LHCN-M2 (cell line): ENCODE measurements at places on chromosomes 11 and 22. TPM values are rescaled to one million over a fixed set of nuclear protein-coding genes. Genes with fewer than 3 reads are reported as not detected.

DNA sequence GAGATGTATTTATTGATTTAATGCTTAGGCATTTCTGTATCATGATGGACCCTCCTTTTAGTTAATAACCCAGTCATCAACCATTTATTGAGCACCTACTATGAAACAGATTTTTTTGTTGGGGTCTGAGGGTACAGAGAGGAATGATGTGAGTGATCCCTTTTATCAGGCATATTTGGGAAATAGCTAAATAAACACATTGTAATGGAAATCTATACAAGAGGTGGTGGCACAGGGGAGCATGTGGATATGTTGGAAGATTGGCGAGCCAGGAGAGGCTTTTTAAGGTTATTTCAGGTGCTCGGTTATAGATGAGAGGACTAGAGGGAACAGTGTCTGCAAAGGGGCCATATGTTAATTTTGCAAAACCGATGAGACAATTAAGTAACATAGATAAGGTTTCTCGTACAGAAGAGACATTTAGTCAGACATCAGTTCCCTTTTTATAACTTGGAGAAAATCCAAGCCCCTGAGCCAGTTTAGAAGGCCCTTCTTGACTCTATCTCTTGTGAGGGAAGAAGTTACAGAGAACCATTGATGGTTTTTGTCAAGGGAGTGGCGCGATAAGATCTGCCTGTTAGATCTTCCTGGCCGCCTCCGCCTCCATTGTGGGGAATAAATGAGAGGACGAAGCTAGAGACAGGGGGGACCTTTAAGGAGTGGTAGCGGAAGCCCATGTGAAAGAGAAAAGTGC is 2.0 kb downstream of the ATXN10 start:
- DNase-seq: no peak

DNA sequence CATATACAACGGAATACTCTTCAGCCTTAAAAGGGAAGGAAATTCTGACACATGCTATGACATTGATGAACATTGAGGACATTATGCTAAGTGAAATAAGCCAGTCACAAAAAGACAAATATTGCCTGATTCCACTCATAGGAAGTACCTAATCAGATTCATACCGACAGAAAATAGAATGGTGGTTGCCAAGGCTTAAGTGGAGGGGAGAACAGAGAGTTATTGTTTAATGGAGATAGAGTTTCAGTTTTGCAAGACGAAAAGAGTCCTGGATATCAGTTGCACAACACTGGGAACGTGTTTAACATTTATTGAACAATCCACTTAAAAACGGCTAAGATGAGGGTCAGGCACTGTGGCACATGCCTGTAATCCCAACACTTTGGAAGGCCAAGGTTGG is 45.6 kb upstream of the HIPK3 start:
- no peak for DNase-seq

NLRP10 gene
- total RNA-seq: 2.7 and 10.7 TPM in 2 replicates

DNA sequence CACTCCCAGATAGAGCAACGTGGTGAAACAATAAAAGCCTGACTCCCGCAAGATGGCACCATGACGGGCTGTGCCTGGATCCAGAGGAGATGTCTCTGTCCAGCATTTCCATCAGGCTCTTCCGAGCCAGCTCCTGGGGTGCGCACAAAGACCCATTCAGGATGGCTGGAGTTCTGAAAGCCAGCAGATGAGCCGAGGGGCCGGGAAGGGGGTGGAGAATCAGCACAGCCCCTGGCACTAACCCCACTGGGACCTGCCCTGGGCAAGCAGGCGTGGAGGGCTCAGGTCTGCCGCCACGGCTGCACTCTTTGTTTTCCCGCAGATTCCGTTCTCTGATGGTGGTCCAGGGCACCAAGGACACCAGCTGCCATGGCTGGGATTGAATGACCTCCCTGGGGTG is 97.2 kb upstream of the BLID start:
- no peak for DNase-seq

SCGB1A1 gene
- not detected in 2 replicates for total RNA-seq

RAB36 gene
- total RNA-seq: under 0.01 and 0.11 TPM in 2 replicates

KBTBD4 gene
- 25.3 and 30.4 TPM in 2 replicates for total RNA-seq

DNA sequence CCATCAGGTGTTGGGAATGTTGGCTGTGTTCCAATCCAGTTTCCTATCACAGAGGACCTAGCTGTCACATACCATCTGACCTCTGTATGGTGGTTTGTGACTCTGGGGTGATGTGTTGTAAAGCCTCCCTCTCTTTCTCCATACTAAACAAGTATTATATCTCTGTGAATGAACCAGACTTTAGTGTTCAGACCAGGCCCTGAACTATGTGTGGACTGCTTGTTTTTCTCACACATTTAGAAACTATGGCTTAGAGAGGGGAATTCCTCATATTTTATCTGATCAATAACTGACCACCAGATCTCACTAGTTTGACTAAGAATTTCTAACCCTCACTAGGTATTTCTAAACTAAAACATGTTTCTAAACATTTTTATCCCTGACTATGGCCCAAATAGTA is 17.5 kb downstream of the NCR3LG1 start:
- DNase-seq: no peak

DNA sequence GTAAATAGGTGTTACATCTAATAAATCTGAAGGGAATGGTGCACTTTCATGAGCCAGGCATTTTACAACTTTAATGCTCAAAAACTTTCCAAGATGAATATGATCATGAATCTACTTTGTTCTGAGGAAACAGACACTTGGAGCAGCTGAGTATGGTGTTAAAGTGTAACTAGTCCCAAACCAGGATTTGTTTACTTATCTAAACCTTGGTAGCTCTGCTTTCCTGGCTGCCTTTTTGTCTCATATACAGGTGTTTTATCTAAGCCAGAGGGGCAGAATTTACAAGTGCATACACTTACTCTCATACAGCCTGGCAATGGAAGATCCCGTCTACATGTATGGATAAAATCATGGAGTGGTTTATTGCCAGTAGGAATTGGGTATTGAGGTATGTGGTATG is 171.5 kb downstream of the FAT3 start:
- DNase-seq: no peak

GRCh38 chr22:46115755-46116490 is 34.4 kb upstream of the PPARA start:
- DNase-seq: no peak

C2CD3 gene
- 20.2 and 22.8 TPM in 2 replicates for total RNA-seq

COA4 gene
- 119 and 131 TPM in 2 replicates for total RNA-seq

- DNase-seq: no peak
These were observed at the start of gene SCUBE1 for GRCh38 chr22:43343262-43343669. Gene SCUBE1, minus strand, starts transcription at chr22:43343372. Its CDS starts 111 bp downstream, at chr22:43343261.

GRCh38 chr11:102946237-102946636 is 9.3 kb downstream of the MMP13 start:
- no peak for DNase-seq

PGGHG gene
- 5.2 and 7.6 TPM in 2 replicates for total RNA-seq

CYTH4 gene
- total RNA-seq: not detected in 2 replicates

DNA sequence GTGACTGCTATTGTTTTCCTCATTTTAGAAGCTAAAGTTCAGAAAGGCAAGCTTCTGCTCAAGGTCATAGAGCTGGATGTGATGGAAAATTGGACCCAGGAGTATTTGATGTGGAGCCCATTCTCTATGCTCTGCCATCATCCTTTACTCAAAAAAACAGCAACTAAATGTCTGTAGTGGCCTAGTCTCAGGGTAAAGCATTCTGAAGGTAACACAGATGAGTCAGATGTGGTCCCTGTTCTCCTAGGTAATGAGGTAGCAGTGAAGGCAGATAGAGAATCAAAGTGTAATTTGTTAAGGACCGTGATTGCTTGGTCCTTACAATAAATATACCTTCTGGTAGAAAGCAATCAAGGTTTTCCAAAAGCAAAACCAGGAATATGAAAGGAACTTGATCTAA is 84.4 kb upstream of the SPON1 start:
- DNase-seq: no peak

DNA sequence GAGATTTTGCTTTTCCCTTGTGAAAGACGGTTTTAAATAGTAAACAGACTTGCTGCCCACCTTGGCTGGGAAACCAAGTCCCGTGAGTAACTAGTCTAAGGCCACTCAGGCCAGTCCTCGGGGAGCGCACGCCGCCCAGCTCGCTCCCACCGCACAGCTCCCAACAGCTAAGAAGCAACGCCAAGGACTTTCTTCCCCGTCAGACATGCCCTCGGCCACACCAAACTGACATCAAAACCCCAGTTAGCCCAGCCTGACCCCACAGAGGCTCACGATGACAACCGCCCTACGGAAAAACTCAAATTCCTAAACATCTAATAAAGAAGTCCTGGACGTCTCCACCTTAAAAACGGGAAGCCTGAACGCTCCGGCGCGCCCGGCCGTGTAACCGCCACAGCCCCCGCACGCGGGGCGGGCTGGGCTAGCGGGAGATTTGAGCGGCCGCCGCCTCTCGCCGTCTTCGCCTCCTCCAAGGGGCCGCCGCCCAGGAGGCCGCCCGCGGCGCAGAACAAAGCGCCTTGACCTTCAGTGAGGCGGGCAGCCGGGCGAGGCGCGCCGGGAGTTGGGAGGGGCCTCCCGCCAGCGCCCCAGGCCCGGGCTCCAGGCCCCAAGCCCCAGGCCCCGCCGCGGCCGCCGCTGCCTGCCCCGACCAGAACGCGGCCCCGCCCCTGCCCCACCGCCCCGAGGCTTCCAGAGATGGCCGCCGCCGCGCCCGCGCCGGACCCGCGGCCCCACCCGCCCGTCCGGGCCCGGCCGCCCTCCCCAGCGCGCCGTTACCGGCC is 486 bp downstream of the NAP1L4 start:
- DNase-seq: peak; percentile 27

ELF5 gene
- 0.06 TPM in 1 of 2 replicates, not detected in the other for total RNA-seq

SLC35E4 gene
- total RNA-seq: 40.2 and 42.6 TPM in 2 replicates

DNA sequence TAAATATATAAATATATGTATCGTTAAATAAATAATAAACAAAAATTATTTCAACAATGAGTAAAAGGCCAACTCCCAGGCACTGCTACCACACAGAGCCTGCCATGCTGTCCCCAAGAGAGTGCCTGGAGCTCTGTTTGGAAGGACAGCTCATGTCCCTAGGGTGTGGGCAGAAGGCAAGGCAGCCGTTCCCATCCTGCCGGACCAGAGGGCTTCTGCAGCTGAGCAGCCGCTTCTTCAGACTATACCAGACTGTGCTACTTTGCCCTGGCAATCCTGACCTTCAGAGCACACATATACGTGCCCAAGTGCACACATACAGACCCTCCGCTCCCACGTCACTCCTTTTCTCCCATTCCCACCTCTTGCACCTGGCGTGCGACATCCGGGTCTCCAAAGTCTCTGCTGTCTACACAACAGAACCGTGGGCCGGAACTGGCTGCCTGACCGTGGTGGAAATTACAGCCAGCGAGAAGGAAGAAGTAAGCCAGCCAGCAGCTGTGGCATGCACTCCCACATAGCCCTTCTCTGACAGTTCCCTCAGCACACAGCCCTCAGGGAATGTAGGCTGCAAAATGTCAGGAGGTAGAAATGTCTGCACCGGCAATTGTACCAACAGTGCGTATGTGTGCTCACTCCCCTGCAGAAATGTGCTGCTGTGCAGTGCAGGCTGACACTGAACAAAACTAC is 24.0 kb downstream of the PAX6 start:
- no peak for DNase-seq

TNNI2 gene
- total RNA-seq: 0.29 TPM in 1 of 2 replicates, not detected in the other

DNA sequence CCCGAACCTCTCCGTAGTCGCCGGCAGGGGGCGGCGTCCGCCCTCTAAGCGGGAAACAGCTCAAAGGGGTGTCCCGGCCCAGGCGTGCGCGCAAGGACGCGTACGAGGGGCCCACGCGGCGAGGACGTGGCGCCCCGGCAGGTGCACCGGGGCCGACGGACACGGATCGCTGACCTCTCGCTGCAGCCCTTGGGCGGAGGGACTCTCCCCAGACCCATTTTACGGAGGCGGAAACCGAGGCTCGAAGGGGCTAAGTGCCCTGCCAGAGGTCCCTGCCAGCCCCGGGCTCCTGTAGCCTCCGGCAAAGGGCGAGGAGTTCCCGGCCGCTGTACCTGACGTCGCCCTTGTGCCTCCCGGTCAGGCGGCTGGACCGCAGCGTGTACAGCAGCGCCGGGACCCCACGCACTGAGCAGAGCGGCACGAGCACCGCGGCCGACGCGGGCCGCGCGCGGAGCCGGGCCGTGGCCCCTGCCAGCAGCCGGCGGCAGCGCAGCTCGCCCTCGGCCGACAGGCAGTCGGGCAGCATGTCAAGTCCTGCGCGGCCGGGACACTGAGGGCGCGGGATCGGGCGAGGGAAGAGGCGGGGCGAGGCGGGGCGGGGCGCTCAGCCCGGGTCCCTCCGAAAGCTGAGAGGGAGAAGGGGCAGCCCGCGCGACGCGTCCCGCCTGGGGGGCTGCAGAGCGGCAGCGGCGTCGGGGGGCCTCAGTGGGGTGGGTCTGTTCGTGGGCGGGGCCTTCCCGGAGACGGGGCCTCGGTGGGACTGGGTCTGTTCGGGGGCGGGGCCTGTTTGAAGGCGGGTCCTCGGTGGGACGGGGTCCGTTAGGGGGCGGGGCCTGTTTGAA is at the start of gene NUDT8:
TSS of gene NUDT8 (minus strand) at position 552 of the 842 bp plus-strand sequence. CDS start at position 526, 26 bp downstream.
- peak; percentile 66 for DNase-seq

DNA sequence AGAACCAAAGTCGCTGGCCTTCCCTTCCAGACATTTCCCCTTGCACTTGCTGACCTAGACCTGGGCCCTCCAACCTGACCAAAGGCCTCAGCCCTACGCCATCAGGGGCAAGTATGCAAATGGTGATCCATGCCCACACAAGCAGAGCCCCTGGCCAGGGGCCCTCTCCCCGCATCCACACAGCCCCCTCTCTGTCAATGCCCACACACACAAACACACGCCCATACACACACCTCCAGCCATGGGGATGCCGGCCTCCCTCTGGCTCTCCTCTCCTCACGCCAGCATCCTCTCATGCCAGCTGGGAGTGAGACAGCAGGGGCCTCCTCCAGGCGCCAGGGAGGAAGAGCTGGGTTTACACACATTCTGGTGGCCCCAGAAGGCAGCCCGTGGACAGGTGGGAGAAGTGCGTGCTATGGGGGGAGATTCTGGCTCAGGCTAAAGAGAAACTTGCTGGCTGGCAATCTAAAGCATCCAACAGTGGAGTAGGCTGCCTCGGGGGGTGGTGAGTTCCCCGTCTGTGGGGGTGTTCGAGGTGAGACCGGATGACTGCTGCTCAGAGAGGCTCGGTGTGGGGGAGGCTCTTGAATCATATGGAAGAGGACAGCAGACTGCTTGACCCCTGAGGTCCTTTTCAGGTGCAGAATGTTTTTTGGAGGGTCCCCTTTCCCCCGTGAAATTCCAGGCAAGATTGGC is 4.8 kb downstream of the NRXN2 start:
- DNase-seq: no peak

DNA sequence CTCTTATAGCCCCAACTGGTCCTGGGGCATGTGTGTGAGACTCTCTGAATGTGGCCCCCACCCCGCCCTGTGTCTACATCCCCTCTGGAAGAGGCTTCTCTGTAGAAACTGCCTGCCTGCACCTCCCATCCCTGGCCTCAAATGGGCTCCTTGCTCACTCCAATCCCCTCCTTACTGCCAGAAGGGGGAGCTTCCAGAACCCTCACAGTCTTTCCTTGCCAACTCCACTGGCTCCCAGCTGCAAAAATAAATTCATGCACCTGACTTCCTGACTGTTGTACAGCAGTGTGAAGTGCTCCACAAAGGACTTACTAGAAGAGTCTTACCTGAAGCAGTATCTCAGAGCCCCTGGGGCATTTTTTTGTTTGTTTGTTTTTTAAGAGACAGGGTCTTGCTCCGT is 15.2 kb upstream of the SERPIND1 start:
- DNase-seq: no peak

GRCh38 chr11:72230764-72231365 is 6.3 kb downstream of the INPPL1 start:
- DNase-seq: no peak

- DNase-seq: peak; percentile 20
These were observed 133.4 kb downstream of the DCDC1 start for GRCh38 chr11:31236143-31236542.

GRCh38 chr11:7892059-7892699 is 38.9 kb downstream of the OR10A6 start:
- DNase-seq: peak; percentile 81

BLID gene
- 8.0 and 9.9 TPM in 2 replicates for total RNA-seq

- DNase-seq: no peak
These were observed 15.8 kb upstream of the ZC3H12C start for GRCh38 chr11:110077346-110077745.
